Osteoblast (primary cell): ENCODE measurements at places on chromosomes 5 and 9. TPM values are rescaled to one million over a fixed set of nuclear protein-coding genes. Genes with fewer than 3 reads are reported as not detected.

DNA sequence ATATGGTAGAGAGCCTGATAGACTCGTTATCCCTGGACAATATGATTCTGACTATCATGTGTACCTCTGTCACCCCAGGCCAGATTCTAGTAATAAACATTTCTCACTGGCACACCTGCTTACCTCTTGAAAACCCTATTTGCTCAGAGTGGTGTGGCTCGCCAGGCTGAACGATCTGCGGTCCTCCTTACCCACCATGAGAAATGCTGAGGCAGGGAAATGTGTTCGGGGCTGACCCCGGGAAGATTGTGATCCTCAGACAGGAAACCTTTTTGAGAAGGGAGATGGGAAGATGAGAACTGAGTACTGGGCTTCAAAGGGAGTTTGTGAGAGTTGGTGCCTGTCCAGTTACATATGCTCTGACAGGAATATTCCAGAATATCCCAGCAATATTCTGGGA, 10.7 kb upstream of the PRXL2C start:
- no peak for DNase-seq

DNA sequence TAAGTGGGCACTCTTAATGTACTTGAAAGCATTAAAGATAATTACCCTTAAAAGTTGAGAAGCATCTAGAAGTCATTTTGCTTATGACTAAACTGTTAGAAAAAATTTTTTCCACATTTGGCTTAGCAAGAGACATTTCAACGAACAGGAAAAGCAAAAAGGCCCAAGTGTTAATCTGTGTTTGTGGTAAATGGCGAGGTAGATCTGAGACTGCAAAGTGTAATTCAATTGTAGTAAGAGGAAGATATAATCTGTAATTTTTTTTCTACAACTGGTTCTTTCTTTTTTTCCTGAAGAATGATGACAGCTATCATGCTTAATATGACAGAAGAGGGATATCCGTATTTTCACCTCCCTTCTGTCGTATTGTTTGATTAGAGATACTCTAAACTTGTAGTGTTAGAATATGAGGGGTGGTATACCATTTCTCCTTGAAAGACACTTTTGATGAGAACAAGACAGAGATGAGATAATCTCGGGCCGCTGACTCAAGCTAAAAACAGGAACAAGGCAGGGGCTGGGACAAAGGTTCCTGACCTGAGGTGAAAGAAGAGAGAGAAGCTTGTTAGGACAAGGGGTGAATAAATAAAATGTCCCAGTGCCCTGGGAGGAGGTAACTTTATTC, 459.3 kb upstream of the ZNF608 start:
- no peak for DNase-seq

GRCh38 chr9:118222375-118222774, 518.2 kb downstream of the TLR4 start:
- no peak for DNase-seq

TAF11L5 gene
- total RNA-seq, result not detected in 2 replicates

GNA14 gene
- 0.59 and 0.72 TPM in 2 replicates for total RNA-seq

DNA sequence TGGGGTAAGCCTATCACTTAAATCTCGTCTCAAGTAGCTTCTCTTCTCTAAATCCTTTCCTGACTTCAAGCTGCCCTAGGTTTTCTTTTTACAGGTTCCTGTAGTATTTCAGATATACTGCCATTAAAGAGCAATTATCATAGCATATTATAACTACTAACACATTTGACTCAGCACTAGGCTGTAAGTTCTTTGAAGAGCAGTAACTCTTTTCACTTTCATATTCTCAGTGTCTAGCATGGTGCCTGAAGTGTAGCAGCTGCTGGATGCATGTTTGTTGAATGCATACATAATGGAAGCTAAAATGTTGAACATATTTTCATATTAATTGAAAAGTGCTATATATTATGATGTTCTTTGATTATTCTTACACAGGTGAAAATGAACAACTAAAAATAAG, 22.5 kb downstream of the CCDC152 start:
- no peak for DNase-seq

DNA sequence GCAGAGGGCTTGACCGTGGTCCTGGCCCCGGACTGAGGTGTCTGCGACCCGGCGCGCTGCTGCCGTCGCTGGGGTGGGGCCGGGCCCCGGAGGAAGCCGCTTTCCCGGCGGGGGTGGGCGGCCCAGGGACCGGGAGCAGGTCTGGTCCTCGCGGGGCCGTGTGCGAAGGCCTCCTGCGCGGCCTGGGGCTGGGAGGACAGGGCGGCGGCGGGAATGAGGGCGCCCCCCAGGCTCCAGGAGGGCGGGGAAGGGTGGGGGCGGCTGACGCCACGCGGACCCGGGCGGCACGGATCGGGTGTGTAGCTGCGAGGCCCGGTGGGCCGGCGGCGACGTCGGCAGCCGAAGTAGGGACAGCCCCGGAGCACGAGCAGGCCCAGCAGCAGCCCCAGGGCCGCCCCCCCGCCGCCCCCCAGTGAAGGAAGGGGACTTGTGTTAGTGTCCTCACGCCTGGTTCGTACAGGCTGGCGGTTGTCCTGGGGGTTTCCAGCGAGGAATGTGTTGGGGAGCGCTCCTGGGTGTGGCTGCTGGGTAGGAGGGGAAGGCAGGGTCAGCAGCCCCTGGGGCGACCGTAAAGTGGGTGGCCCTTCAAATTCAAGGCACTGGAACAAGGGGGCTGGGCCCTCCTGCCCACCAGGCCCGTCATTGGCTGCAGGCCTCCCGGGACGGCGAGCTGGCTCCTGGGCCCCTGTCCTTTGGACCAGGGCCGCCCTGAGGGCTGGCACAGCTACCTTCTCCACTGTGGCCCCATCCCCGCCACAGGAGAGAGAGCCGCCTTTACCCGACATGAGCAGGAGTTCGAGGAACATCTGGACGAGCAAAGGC, 597 bp upstream of the TMEM250 start:
- peak; percentile 88 for DNase-seq

- no peak for DNase-seq
These were observed 541 bp downstream of the GNPDA1 start for GRCh38 chr5:142012186-142012785.

GZMA gene
- not detected in 2 replicates for total RNA-seq

ANKRD18A gene
- total RNA-seq, result under 0.01 TPM in 1 of 2 replicates, not detected in the other
